ENCODE measurements at places on chromosomes 7 and 10.

GRCh38 chr10:124359336-124359832, 59.3 kb downstream of the OAT start:
- DNase-seq = no peak

DNA sequence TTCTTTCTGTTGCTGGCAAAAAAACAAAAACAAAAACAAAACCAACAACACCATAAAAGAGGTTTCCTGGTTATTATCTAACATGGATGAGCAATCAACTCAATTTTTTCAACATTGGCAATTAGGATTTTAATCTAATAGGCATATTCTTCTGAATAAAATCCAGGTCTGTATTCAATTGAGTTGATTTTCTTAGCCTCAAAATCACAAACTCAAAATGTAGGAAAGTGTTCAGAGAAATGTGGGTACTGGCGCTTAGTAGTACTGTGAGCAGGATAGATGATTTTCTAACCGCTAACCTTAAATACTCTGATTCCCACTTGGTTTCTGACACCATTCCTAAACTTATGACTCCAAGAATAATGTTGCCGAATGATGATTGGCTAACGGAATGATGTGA, 5.6 kb downstream of the WNT16 start:
- no peak for DNase-seq

GRCh38 chr7:101134399-101134980, 7.6 kb downstream of the SERPINE1 start:
- no peak for DNase-seq

GRCh38 chr7:131556053-131556908, at the start of gene PODXL:
Gene PODXL, minus strand, starts transcription at chr7:131556628. Its CDS starts 269 bp downstream, at chr7:131556359.
- DNase-seq = peak; percentile 24

- no peak for DNase-seq
Observed at GRCh38 chr7:148882841-148883265, 1.2 kb downstream of the EZH2 start.

DNA sequence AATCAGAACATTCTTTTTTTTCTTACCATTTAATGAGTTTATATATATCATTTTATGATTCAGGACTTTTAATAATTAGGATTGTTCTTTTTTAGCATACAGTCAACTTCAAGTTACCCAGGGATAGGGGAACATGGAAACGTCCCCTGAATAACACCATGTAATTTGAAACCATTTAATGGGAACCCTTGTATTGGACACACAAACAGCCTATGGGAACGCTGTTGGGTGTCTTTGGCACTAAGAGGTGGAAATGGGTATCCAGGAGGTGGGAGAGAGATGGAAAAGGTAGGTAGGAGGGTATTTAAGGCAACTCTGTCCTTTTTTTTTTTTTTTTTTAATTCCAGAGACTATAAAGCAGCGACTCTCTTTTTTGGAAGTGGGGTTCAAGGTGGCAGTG, 2.6 kb downstream of the LUC7L2 start:
- no peak for DNase-seq

DNA sequence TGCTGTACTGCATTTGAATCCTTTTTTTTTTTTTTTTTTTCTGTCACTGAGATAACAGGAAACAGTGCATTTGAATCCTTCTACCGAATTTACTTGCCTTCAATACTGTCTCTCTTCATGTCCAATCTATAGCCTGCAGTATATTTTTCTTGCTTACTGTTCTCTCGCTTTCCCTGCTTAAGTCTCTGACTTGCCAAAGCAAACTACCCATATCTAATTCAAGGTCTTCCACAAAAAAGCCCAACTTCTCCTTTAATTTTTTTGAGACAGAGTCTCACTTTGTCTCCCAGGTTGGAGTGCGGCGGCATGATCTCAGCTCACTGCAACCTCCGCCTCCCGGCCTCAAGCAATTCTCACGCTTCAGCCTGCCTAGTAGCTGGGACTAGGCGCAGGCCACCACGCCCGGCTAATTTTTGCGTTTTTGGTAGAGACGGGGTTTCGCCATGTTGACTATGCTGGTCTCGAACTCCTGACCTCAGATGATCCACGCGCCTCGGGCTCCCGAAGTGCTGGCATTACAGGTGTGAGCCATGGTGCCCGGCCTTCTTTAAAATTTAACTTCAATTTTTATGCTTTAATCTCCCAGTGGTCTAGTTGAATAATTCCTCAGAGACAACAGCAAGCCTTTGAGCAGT, 882 bp downstream of the PDCD11 start:
- no peak for DNase-seq

DNA sequence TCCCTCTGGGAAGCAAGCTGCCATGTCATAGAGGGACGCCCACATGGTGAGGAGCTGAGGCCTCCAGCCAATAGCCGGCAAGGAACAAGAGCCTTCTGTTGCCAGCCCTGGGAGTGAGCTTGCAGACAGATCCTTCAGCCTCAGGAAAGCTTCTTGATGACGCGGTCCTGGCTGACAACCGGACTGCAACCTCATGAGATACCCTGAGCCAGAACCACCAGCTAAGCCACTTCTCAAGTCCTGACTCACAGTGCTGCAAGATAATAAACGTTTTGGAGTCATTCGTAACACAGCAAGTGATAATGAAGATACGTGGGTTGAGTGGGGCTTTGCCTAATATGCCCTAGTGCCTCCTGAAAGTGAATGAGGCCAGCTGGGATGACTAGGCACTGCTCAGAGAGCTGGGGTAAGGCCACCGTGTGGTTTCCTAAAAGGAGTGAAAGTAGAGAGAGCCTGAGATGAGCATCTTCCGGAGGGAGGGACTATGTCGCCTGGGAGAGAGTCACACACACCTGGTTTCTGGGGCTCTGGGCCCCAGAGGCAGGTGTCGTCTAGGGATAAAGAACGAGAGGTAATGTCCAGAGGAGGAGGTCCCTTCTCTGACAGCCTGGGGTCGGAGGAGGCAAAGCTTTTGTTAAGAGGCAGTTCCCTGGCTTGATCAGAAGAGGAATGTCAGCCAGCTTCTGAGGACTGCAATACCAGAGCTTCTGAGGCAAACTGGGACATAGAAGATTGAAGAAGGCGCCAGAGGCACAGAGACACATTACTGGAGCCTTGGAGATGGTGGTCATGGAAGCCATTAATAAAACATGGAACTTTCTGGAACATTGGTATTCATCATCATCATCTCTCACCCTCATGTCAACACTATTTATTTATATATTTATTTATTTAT, 53.6 kb downstream of the PYROXD2 start:
- DNase-seq = no peak

- DNase-seq = no peak
Observed at GRCh38 chr10:124740369-124741280, 3.6 kb downstream of the FAM53B start.

DNA sequence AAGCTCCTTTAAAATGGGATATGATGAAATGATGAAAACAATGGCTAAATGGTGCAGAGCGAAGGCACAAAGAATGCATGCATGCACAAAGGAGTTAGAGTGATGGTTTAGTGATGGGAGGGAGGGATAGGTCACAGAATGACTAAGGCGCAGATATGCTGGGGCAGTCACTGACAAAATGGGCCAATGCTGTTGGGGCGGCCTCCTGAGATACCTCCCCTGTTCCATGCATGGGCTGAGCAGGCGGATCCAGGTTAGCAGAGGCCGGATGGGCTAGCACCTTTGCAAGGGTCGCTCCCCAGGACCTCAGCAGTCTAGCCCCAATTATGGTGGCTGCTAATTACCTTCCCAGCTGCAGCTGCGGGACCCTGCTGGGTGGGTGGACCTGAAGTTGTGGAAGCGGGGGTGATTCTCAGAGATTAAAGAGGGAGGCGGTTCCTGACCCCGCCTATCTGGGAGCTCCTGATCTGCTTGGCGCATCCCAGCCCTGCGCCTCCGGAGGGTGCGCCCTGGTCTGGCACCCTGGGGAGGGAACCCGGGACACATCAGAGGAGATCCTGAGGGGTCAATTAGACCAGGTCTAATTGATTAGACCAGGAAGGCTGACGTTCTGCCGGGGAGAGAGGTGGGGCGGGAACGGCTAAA, 175.0 kb downstream of the CYP26A1 start:
- no peak for DNase-seq

DNA sequence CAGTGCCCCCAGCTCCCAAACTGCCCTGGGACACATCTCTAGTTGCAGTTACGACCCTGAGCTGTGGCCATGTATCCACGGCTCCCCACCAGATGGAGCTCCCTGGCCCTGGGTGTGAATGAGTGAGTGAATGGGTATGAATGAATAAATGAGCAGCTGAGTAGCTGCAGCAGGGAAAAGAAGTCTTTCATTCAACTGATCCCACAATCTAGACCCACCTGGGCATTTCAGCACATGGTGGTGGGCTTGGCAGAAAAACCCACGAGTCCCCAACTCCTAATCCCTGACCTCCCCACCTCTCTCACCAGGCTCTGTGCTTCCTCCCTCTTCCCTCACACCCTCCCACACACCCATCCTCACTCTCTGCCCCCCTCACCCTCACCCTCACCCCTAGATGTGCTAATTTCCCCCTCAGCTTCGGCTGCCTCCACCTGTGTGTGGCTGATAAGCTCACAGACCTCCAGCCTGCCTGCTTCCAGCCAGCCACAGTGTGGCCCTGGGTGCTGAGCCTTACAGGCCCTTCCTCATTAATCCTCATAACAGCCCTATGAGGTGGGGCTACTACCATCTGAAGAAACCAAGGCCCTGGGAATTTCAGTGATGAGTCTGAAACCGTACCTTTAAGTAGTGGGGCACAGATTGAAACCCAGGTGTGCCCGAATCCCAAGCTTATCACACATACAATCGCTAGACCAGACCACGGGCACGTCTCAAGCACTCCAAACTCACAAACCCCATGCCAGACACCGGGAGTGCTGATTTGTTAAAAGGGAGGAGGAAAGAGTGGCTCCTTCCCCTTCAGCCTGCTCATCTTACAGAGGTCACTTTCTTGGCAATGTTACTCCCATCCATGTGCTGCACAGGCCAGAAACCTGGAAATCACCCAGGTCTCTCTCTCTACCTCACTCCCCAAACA, 2.2 kb upstream of the ATP6V1F start:
- no peak for DNase-seq

- DNase-seq = no peak
Observed at GRCh38 chr7:35261041-35261440, 7.1 kb upstream of the TBX20 start.

Data from activated CD4-positive, alpha-beta T cell treated with anti-CD3 and anti-CD28 coated beads for 1 hour (primary cell).